ENCODE measurements at places on chromosomes 11 and 22. TPM values are rescaled to one million over a fixed set of nuclear protein-coding genes. Genes with fewer than 3 reads are reported as not detected.

The DDTL gene
- total RNA-seq: 0.59 TPM

The NELL1 gene
- not detected for total RNA-seq

The MS4A12 gene
- not detected for total RNA-seq

The C2CD3 gene
- total RNA-seq: 15.9 TPM

The PRAME gene
- total RNA-seq: not detected

The LRP4 gene
- total RNA-seq: 12.5 TPM

The MUC6 gene
- total RNA-seq: not detected

The TSGA10IP gene
- not detected for total RNA-seq

The SULT4A1 gene
- total RNA-seq: 0.30 TPM

The WT1 gene
- total RNA-seq: 0.18 TPM

The C22orf23 gene
- total RNA-seq: 0.59 TPM

The ART1 gene
- total RNA-seq: not detected

The LINC01488 gene
- not detected for total RNA-seq

The OR5P2 gene
- total RNA-seq: not detected

The RAB3IL1 gene
- 2.1 TPM for total RNA-seq

The CREB3L1 gene
- 82.1 TPM for total RNA-seq

The DMC1 gene
- total RNA-seq: 1.5 TPM

The CKAP5 gene
- 109 TPM for total RNA-seq

The OMP gene
- 1.2 TPM for total RNA-seq

The TRIM51 gene
- not detected for total RNA-seq

The MISFA gene
- total RNA-seq: not detected

The FKBP2 gene
- total RNA-seq: 63.8 TPM

The CDKN1C gene
- total RNA-seq: 4.8 TPM

The TRIM66 gene
- 8.3 TPM for total RNA-seq

The LGALS12 gene
- total RNA-seq: not detected

The KCTD14 gene
- 0.42 TPM for total RNA-seq

The SCGB1D1 gene
- not detected for total RNA-seq

The AMPD3 gene
- 16.0 TPM for total RNA-seq

Measured in smooth muscle cell of the umbilical artery (primary cell).